Caudate nucleus (tissue), 63 donors: ENCODE measurements at places on chromosomes 2 and 18.

GRCh38 chr2:7845332-7845731 is 836.5 kb upstream of the ID2 start:
- DNase-seq, result no peak

GRCh38 chr18:3071676-3072075 is 58.7 kb upstream of the LPIN2 start:
- no peak for DNase-seq

GRCh38 chr18:6728809-6729246 is 688 bp upstream of the ARHGAP28 start:
- DNase-seq, result no peak

- no peak for DNase-seq
Measured at GRCh38 chr18:9852266-9853081, 33.3 kb upstream of the TXNDC2 start.

GRCh38 chr2:227415538-227416424 is 28.0 kb upstream of the SCYGR1 start:
- DNase-seq, result no peak

DNA sequence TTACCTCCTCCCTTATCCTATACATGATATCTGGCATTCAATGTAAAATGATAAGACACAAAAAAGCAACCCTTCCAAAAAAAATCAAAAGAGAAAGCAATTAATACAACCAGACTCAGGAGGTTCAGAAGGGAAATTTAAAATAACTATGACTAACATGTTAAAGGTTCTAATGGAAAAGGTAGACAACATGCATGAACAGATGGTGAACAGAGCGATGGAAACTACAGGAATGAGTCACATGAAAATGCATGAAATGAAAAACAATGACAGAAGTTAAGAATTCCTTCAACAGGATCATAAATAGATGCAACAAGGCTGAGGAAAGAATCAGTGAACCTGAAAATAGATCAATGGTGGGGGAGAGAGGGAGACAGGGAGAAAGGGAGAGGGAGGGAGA is 26.1 kb upstream of the ERCC3 start:
- DNase-seq, result no peak

GRCh38 chr18:58208207-58208932 is 164.3 kb downstream of the NEDD4L start:
- DNase-seq, result no peak

GRCh38 chr2:160278101-160278878 is 78.2 kb upstream of the ITGB6 start:
- DNase-seq, result no peak
